Activated CD4-positive, alpha-beta T cell treated with anti-CD3 and anti-CD28 coated beads, Interleukin-2, amount 50 U/mL, for 4 hours (primary cell): ENCODE measurements at places on chromosomes 12 and 14.
A peak's percentile ranks its signal among the peaks of the same experiment; 100 is the strongest.

- peak; percentile 77 for DNase-seq
Observed at GRCh38 chr12:108633534-108634248, at the start of gene SELPLG. TSS of gene SELPLG (minus strand) at chr12:108633894. CDS start at chr12:108624307, 9,587 bp downstream.

GRCh38 chr12:101941306-101942249 lies 64.2 kb downstream of the DRAM1 start:
- no peak for DNase-seq

GRCh38 chr14:52318826-52319645 lies 4.9 kb downstream of the PTGER2 start:
- DNase-seq = no peak

GRCh38 chr12:108955225-108955835 lies 65.5 kb downstream of the SVOP start:
- no peak for DNase-seq

DNA sequence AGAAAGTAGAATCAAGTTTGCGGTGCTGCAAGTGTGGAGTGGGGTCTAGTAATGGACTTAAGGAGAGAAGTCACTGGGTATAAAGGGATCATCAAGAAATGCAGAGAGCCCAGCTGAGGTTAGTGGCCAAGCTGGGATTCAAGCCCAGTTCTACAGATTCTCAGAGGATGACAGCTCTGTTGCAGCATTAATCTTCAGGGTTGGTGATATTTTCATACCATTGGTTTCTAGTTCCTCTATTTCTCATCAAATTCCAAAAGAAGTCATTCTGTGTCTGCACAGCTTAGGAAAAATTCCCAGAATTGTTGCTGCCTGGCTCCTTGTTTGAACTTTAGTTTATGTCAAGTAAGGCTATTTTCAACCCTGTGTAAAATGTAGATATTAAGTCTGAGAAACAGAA lies 169.5 kb upstream of the NTF3 start:
- DNase-seq = no peak

DNA sequence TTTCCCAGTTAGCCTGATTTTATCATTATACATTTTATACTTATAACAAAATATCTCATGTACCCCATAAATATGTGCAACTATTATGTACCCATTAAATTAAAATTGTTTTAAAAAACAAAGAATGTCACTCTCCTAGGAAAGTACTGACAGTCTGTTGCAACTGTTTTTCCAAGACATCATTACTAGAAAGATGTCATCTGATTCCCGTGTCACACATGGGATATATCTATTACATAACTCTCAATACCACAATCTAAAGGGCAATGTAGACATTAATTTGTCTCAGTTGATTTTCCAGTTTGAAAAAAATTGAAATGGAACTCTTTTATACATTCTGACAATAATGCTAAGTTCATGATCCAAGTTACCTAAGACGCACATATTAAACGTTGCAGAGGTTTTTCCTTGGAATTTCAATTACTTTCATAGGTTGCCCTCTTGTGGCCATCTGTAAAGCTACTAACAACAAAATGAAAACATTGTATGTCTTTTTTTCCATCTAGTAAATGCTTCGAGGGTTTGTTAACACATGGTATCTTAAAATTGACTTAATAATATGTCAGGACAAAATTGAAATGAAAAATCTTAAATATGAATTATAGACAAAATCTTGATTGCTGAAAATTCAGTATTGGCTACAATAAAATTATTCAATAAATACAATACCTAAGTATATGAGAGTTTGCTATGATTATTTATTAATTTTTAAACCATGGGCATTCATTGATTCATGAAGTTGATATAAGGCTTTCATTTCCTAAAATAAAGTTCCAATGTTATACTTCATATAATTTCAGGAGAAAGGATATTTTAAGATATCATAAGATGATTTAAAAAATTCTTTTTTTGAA lies 131.6 kb downstream of the PPFIA2 start:
- DNase-seq = no peak

DNA sequence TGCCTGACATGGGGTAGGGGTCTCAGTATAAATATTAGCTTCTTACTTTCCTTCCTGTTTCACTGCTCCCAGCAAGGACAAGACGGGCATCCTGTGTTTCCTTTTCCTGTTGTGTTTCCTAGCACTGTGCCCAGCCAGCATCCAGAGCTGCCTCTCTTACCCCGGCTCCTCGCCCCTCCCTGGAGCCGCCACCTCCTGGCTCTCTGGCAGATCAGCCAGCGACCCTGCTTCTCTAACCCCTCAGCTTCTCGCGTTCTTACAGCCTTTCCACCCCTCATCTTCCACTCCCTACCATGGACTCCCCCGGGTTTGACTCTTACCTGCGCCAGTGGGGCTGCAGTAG lies 17.8 kb downstream of the HDAC7 start:
- DNase-seq = no peak

GRCh38 chr12:118655588-118655987 lies 279.2 kb downstream of the SUDS3 start:
- DNase-seq = no peak

DNA sequence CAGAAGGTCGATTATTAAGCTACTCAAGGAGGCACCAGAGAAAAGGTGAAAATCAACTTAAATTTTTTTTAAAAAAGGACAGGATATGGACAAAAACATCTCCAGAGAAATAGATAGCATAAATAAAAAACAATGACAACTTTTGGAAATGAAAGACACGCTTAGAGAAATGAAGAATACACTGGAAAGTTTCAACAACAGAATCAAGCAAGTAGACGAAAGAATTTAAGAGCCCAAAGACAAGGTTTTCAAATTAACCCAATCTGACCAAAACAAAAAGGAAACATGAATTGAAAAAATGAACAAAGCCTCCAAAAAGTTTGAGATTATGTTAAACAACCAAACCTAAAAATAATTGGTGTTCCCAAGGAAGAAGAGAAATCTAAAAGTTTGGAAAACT lies 191.1 kb upstream of the BMP4 start:
- DNase-seq = no peak

GRCh38 chr12:77160931-77161330 lies 95.6 kb upstream of the E2F7 start:
- DNase-seq = no peak

DNA sequence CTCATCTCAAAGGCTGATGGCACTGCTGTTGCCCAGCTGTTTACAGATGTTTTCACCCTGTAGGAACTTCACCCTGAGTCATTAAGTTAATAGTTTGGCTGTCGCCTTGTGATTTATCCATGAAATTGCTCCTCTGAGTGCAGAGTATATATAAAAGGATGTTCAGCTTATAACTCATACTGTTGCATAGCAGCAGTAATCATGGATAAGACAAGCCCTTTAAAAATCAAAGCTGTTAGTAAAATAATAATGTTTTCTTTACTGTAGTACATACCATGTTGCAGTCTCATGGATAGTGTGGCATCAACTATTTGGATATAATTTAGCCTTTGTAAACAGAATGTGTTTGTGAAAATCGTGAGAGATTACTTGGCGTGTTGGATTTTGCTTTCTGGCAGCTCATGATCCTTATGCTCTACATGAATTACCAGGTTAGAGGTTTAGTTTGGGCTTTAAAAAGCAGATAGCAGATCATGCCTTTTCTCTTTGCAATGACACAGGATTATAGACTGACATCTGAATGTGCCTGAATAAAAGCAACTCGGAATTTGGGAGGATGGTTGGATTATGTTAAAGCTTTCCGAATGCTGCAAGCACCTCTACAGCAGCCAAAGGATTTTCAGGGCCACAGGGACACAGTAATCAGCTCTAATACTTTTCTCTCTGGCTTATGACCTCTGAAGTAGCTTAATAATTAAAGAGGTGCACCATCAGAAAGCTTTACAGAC lies 279.7 kb upstream of the ATP2B1 start:
- no peak for DNase-seq
